ENCODE measurements at places on chromosomes 5 and 9.

GRCh38 chr5:164958688-164959087, 1453.3 kb downstream of the MAT2B start:
- no peak for DNase-seq

DNA sequence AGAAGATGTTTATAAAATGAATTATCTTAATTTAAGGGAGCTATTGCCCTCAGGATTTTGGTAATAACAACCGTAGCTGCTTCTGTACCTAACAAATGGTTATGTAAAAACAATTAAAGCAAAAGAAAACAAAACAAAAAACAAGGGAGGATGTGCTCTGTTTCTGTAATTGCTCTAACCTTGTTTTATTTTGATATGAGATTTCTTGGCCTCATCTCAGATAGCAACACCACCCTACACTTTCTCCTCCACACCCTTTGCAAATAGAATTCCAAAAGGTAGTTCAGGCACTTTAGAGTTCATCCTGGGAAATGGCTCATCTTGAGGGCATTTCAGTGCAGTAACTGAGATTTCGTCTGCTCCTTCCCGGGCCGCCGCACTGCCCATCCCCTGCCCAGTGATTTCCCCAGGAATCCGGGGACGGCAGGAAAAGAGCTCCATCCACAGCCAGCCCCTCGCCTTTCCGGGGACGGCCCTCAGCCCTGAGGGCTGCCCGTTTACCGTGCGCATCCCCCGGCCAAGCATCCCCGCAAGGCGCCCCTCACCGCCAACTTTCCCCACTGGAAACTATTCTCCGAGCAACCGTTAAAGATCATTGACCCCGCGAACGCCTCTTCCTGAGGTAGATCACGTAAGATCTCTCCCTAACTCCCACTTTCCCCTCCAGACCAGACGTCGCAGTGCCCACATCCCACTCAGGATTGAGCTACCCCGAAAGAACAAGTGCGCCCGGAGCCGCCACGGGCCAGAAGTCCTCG, 1.2 kb downstream of the FNBP1 start:
- DNase-seq = no peak

- no peak for DNase-seq
These were observed 70.5 kb downstream of the SNX24 start for GRCh38 chr5:122915717-122916461.

GRCh38 chr5:98969400-98969799, 40.6 kb upstream of the CHD1 start:
- no peak for DNase-seq

Data from T-helper 2 cell treated with Interferon-gamma antibody and Interleukin-4, amounts not matched to agents 5 μg/mL and 100 μg/mL, for 36 hours (primary cell).